NCI-H524 treated with DMSO at 0.1 percent for 48 hours (cell line): ENCODE measurements at places on chromosomes 1 and 21.

DNA sequence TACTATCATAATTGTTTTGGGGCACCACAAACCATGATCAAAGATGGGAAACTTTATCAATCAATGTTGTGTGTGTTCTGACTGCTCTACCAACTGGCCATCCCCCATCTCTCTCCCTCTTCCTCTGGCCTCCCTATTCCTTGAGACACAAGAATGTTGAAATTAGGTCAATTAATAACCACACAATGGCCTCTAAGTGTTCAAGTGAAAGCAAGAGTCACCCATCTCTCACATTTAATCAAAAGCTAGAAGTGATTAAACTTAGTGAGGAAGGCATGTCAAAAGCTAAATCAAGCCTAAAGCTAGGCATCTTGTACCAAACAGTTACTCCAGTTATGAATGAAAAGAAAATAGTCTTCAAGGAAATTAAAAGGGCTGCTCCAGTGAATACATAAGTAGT lies 390.3 kb upstream of the NFIA start:
- no peak for DNase-seq

GRCh38 chr1:23470282-23471070 lies 13.5 kb downstream of the ASAP3 start:
- no peak for DNase-seq

DNA sequence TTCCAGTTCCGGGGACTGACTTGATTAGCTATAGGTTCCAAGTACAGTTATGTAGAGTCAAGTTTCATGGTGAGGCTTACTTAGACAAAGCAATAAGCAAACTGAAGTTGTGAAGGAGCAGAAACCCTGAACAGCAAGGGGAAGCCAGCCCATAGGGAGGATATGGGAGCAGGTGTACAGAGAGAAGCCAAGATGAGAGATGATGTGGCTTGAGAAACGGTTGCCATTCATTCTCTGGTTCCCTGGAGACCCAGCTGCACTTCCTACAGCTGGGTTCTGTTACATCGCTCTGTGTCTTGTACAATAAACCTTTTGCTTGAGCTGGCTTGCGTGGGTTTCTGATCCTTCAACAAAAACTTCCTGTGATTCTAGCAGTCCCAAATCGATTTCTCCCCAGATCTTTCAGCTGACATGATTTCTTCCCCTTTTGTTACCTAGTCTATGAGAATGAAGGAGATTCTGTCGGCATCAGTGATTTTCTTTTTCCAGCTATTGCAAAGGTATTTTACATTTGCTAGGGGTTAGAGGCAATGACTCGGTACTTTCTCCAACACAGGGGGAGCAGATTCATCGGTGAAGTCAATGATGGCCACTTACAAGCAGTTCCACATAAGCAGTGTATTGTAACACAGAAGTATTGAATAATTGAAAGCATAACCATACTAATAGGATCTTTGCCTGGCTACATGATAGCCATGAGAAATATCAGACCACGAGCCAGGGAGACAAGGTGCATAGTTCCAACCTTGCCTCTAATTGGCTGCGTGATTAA lies 67.3 kb downstream of the URB2 start:
- no peak for DNase-seq

DNA sequence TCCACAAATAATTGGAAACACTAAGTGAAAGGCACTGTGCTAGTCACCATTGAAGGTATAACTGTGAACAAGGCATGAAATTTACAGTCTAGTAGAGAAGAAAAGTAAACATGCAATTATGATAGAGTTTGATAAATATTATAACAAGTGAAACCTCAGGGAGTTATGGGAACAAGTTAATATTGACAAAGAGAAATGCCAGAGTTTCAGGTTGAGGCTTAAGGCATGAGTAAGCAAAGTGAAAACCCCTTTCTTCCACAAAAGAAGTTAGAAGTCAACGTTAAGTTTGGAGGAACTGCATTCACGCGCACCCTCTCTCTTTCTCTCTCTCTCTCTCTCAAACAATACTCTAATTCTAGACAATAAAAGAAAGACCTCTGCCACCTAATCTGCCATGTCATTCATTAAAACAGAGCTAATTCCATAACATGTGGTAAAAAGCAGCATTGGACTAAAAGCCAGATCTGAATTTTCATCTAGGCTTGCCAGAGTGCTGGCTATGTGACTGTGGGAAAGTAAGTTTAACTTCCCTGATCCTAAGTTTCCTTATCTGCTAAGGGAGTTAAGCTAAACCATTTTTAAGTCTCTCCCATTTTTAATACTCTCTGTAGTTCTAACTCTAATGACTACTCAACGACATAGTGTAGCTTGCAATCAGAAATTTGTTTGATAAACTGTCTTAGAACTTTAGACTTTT lies 22.0 kb downstream of the SLC44A5 start:
- DNase-seq: no peak

- no peak for DNase-seq
These were observed 39.6 kb downstream of the ATG4C start for GRCh38 chr1:62823556-62823955.

DNA sequence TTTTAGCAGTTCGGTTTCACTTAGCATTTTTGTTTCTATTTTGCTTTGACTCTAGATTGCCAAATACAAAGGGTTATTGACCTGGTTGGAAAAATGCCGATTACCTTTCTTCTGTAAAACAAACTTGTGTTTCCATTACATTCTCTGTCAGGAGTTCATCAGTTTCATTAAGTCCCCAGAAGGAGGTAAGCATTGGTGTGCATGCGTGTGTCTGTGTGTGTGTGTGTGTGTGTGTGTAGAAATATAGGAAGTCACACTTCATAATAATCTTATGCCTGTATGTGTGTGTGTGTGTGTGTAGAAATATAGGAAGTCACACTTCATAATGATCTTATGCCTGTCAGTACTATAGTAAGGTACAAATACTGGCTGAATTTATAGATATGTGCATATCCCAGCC lies 10.0 kb downstream of the RGSL1 start:
- DNase-seq: no peak

- no peak for DNase-seq
These were observed 28.6 kb downstream of the KAZN start for GRCh38 chr1:14626869-14627607.

GRCh38 chr1:32622806-32623681 lies 27.3 kb downstream of the ZBTB8OS start:
- no peak for DNase-seq

- no peak for DNase-seq
These were observed 8.8 kb downstream of the ATP5IF1 start for GRCh38 chr1:28244549-28245251.

GRCh38 chr1:56755911-56756310 lies 63.3 kb downstream of the FYB2 start:
- DNase-seq: no peak

DNA sequence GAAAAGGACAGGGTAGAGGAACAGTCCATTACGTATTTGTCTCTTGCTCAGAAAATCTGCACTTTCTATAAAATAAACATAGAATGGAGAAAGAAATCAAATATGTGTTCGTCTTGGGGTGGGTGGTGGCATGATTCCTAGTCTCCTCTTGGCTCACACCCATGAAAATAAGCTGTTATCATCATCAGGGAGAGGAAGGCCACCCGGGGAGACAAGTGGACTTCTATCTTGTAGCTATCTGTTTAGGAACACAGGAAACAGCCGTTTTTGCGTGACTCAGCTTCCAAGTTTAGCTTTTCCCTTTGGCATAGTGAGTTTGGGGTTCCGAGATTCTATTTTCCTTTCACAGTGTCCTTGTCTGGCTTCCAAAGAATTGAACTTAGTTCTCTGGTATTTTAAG lies 622.3 kb downstream of the PTPRU start:
- DNase-seq: no peak

- DNase-seq: no peak
These were observed 17.8 kb downstream of the KIF2C start for GRCh38 chr1:44757420-44757819.

DNA sequence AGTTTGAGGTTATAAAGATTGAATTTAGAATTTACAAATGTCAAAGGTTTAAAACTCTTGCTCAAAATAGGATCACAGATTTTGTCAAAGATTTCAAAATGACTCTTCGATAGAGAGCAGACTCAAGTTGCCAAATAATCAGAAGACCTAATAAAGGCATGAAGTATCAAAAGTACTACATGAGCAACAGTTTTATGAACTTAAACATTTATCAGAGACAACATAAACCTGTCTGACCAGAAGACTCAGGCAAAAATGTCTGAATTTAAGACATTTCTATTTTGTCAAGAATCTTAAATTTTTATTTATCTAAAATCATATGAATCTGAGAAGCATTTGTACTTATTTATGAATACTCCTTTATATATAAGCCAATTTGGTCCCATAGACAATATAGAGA lies 330.9 kb downstream of the PTPRU start:
- no peak for DNase-seq

GRCh38 chr1:203673550-203674411 lies 47.1 kb downstream of the ATP2B4 start:
- DNase-seq: no peak

GRCh38 chr1:182366596-182366995 lies 25.0 kb downstream of the GLUL start:
- DNase-seq: no peak

DNA sequence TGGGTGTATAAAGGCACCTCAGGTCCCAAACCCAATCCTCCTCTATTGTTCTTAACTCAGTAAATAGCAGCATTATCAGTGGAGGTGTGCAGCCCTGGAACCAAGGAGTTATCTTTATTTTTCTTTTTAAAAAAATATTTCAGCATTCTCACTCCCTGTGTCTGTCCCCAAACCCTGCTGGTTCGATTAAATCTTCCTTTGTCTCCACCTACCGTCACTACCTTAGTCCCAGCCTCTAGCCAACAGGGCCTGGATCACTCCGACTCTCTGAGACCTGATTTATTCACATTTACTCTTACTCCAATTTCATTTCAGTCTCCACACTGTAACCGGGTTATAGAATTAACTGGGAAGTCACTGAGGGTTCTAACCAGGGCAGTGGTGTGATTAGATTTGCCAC lies 39.1 kb upstream of the FAM89A start:
- no peak for DNase-seq

DNA sequence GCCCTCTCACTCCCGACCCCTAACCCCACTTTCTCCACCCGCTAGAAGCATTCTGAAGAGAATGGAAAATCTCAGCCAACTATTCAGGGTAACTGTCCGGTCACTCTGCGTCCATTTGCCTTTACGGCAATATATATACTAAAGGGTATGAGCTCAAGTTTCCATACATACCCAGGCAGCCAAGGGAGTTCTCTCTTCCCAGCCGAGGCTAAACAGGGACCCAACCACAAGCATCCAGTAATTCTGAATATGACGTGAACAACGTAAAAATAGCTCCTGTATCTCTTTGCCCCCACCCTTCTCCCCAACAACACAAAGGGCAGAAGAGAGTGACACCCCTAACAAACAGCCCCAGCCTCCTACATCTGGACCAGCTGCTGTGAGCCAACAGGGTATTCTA lies 67.7 kb downstream of the SSBP3 start:
- DNase-seq: no peak

DNA sequence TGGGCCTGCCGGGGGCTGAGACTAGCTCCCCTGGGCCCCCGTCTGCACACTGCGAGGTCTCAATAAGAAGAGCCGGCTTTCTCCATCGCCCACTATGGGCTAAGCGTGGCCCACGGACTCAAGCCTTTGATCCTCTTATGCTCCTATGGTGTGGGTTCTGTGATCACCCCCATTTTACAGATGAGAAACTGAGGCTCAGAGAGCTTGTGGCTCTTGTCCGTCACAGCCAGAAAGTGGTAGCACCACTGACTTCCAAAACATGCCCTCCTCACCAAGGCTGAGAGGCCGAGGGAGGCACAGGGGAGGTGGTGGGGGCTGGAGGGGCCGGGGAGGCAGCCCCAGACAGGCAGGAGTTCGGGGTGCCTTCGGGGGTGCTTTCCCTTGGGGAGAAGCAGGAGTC lies 39.0 kb upstream of the CASZ1 start:
- no peak for DNase-seq

DNA sequence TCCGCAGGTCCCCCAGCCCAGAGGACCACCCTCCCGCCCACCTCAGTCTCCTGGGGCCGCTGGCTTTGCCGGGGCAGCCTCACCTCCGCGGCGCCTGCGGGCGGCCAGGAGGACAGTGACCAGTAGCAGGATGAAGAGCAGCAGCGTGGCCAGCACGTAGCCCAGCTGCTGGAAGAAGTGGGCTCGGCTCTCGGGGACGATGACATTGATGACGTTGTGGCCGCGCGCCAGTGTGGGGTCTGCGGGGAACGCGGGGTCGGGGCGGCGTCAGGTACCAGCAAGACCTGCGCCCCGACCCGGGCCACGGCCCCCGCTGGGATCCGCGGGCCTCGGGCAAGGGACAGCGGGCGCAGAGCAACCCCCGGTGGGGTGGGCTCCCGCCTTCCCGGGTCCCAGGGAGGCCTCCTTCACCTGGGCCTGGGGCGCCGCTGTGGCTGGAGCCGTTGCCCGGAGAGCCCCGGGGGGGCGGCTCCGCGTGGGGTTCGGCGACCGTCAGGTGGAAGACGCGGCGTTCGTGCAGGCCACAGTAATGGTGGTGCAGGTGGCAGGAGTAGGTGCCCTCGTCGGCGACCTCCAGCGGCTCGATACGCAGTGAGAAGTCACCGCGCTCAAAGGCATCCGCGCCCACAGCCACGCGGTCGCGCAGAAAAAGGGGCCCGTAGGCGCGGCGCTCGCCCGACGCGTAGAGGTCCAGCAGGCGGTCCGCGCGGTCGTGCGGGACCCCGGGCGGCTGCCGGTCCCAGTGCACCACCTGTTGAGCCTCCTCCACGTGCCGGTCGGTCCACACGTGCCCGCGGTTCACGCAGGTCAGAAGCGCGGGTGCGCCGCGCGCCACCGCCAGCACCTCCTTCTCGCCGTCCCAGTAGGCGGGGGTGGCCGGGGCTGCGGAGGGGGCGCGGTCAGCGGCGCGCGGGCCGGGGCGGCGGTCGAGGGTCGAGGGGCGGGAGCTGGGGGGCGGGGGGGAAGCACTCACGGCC lies 3.8 kb downstream of the MXRA8 start:
- no peak for DNase-seq

GRCh38 chr1:99216956-99217355 lies 47.3 kb upstream of the PLPPR4 start:
- peak; percentile 31 for DNase-seq

- DNase-seq: no peak
These were observed 49.6 kb downstream of the EDN2 start for GRCh38 chr1:41434748-41435449.

DNA sequence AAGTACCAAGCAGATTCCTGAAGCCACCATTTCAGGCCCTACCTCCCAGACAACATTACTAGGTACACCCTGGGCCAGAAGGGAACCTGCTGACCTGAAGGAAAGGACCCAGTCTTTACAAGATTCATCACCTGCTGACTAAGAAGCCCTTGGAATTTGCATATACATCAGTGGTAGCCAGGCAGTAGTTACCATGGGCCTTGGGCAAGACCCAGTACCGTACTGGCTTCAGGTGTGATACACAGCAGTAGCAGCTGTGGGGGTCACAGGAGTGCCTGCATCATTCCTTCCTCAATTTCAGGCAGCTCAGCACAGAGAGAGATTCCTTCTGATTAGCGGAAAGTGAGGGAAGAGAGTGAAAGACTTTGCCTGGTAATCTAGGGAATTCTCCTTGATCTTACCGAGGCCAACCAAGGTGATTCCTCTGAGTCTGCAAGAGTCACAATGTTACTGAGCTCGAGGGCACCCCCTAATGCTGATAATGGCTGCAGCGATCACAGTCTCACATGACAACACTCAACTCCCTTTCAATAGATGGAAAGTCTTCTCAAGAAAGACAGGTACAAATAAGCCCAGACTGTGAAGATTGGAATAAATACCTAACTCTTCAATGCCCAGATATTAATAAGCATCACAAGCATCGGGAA lies 22.0 kb upstream of the UHMK1 start:
- no peak for DNase-seq

GRCh38 chr1:973459-974292 lies 7.4 kb downstream of the PLEKHN1 start:
- no peak for DNase-seq

GRCh38 chr1:163561580-163562295 lies 240.0 kb downstream of the NUF2 start:
- peak; percentile 12 for DNase-seq
